ENCODE measurements at places on chromosomes 1 and 21.

DNA sequence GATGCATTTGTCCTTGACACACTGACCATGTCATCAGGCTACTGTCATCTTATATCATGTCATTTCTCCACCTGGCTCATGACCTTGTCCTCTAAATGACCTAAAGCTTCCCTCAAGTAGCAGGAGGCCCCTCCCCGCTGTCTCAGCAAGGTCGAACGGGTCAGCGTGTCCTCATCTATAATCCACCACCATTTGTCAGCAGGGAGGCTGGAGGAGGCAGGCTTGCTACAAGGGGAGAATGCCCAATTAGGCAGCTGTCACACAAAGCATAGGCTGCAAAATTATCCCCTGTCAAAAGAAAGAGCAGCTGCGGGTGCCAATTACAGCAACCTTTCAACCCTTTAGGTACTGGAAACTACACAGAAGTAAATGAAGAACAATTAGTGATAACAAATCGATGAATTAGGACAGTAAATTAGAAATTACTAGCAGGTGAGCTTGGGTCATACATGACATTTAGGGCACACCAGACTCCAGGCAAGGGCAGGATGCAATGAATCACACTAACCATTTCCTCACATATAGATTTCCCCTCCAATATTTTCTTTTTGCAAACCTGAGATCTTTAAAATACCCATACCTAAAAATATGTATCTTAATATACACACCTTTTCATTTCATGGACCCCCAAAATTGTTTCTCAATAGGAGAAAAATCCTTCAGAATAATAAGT, 61.2 kb downstream of the NRIP1 start:
- no peak for DNase-seq

- peak; percentile 55 for DNase-seq
These were observed 19.0 kb upstream of the SUMO3 start for GRCh38 chr21:44836666-44837471.

DNA sequence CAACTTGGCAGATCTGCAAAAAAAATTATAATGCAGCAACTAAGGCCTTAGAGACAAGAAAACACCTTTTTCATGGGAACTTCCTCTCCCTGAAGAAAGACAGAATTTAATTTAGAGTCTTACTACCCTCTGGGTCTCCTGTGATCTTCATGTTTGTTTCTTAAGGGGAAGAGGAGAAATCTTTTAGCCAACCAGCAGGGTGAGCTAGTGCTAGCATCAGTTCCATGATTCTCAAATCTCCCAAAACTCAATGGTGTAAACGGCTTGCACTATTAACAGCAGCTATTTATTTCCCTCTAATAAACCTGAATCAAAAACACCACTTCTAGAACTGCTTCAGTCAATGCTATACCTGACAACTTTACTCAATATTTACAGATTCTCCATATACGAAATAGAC, 3.8 kb downstream of the ZNF644 start:
- DNase-seq, result no peak

DNA sequence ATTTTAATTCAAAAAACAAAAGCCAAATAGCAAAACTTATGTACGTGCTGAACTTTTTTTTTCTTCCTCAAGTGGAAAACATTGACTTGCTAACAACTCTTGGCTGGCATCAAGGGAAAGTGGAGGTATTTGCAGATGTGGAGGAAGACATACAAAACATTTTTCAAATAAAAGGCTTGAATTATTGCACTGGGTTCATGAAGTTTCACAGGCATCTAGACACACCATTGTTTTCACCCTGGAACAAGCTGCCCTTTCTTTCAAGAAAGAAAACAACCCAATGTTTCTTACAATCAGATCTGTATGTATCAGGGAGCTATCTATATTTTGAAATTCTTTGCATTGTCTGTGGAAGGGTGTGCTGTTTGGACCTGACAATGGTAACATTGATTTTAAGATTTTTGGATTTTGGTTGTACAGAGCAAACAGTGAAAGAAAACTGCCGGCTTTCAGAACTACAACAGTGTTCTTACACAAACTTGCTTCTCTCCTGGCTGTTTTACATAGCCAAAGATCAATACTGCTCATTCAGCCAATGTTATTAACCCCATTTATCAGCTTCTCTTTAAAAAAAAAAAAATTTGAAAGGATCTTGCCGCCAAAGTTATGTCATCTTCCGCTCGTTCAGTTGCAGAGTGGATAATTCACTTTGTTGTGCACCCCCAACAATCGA, 187.7 kb upstream of the FOXD3 start:
- DNase-seq, result no peak

GRCh38 chr1:17199267-17200044, 5.5 kb upstream of the PADI1 start:
- DNase-seq, result no peak

DNA sequence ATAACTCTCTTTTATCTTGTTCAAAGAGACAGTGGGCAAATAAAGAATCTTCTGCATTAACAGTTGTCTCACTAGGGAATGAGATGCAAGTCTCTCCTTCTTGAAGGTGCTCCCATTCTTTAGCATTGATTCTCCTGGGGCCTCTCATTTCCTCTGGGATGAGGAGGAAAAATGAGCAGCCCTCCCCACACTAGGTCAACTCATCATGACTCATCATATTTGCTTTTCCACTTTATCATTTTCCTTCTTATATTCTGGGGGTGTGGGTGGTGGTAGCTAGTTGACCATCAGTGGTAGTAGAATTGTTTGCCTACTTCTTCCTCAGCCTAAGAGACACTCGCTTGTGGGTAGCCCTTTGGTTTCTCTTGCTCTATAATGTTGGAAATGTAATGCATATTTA, 182.0 kb upstream of the C1orf87 start:
- DNase-seq, result no peak

DNA sequence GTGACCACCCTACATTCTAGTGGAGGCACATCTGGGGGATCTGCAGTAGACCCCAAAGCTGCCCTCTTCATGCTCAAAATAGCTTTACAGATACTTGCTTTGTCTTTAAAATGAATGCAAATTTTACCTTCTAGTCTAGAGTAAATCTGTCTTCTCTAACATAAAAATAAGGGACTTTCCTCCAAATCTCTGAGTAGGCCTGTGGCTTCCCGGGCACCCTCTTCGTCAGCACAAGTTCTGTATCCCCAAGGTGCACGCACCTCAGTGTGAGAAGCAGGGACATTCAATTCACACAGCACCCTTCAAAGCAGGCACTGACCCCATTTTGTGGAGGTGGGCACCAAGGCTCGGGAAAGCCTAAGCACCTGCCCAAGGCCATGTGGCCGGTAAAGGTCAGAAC, 19.0 kb downstream of the MEF2D start:
- DNase-seq, result no peak

DNA sequence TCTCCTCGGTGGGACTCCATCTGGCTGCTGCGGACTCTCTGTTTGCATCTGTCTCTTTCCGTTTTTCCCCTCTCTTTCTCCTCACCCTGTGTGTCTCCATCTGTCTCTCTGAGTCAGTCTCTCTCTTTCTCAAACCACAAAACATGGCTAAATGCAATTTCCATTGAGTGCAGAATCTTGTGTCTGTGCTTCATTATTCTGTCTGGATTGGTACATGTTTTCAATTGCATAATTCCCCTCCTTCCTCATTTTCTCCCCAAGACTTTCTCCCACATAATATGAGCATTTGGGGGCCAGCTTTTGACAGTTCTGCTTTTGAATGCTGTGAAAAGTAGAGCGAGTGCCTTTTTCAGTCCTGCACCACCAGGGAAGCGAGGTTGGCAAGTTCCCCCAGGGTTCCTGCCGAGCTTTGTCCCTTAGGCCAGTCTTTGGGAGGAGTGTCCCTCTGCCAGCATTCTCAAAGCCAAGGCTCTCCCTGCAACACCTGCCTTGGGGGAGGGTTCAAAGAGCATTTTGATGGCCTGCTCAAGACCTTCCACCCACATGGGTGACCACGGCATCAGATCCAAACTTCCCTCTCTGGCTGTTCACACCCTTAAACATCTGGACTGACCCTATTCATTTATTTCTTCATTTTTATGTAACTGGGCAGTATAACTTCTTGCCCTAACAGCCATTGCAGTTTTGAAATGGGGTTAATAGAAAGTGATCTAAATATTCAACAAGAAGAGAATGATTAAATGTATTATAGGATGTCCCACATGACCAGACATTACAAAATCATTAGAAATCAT, 32.8 kb upstream of the SCMH1 start:
- no peak for DNase-seq

- DNase-seq, result no peak
These were observed 72.0 kb downstream of the SYT6 start for GRCh38 chr1:114081437-114082303.

GRCh38 chr1:151620286-151620685, 8.4 kb downstream of the SNX27 start:
- DNase-seq, result no peak

DNA sequence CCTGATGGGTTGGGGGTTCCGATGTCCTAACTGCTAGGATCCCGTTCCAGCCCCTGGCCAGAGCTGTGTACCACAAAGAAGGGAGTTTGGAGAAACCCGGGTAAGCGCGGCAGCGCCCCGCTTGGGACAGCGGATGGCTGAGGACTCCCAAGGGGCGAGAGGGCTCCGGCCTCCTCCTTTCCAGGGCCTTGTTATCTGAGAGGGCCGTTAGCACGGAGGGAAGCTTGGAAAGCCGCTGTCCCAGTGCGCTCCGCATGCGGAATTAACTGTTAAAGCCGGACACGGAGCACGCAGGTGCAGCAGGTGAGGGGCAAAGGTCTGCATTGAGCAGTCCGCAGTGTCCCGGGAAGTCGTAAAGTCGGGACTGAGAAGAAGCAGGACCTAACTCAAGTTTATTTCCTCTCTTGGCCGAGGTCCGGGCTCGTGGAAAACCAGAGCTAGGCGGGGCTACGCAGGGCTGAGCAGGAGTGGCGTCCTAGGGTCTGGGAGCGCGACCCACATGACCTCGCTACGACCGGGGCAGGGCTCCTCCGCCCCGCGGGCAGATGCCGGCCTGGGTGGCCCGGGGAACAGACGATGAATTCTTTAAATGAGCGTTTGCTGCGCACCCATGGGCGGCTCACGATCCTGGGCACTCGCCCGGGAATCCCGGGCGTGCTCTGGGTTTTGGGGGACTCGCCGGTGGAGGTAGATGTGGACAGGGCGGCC, 4.5 kb downstream of the LHX4 start:
- no peak for DNase-seq

DNA sequence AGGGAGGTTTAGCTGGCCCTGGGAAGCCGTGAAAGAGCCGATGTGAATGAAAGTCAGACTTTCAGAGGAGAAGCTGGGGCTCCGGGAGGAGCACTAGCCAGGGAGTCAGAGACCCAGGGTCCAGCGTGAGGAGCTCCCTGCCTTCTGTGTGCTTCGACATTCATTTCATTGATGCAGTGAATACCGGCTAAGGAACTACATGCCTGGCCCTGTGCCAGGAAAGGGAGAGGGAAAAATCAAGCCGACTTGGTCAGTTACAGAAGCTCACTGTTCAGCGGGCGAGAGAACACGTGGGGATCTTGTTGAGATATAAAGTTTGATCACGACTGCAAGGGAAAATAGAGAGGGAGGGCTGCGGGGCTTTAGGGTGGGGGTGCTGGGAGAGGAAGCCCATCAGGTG, 76.7 kb upstream of the RUNX3 start:
- DNase-seq, result no peak

DNA sequence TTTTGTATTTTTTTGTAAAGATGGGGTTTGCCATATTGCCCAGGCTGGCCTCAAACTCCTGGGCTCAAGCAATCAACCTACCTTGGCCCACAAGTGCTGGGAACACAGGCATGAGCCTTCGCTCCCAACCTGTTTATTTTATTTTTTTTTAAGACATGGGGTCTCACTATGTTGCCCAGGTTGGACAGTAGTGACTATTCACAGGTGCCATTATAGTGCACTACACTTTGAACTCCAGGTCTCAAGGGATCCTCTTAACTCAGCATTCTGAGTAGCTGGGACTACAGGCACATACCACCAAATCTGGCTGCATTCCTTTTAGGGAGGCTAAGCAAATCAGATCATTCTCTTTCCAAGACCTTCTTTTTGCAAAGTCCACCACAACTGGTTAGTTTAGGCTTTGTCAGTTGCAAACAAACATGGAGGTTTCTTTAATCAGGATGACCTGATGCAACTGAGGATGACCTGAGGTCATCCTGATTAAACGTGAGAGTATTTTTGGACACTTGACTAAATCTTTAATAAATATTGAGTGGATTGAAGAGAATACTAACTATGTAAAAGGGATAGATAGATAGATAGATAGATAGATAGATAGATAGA, 30.0 kb upstream of the RALGPS2 start:
- no peak for DNase-seq

GRCh38 chr1:60978421-60979357, 103.7 kb upstream of the NFIA start:
- DNase-seq, result peak; percentile 52

- no peak for DNase-seq
These were observed 250.1 kb downstream of the HMCN1 start for GRCh38 chr1:185984113-185984836.

- DNase-seq, result no peak
These were observed 379.3 kb downstream of the HHIPL2 start for GRCh38 chr1:222168621-222169020.

- DNase-seq, result peak; percentile 35
These were observed 26.2 kb upstream of the SNX27 start for GRCh38 chr1:151585622-151586021.

- no peak for DNase-seq
These were observed 38.4 kb downstream of the ADAMTS1 start for GRCh38 chr21:26806801-26807295.

DNA sequence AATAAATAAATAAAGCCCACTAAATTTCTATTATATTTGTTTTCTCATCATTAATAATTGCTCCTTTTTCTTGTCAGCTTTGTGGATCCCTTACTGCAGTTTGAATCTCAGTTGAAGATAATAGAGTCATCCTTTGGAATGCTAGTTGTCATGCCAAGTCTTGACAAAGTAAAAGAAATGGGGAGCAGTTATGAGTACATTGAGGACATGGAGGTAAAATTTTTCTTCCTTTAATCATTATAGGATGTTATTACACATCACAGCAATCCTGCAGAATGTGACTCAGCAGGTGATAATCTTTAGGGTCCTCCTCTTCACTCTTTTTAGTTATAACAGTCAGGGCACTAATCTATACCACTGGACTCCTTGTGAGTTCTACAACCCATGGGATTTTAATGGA, 24.1 kb downstream of the MROH9 start:
- peak; percentile 13 for DNase-seq

DNA sequence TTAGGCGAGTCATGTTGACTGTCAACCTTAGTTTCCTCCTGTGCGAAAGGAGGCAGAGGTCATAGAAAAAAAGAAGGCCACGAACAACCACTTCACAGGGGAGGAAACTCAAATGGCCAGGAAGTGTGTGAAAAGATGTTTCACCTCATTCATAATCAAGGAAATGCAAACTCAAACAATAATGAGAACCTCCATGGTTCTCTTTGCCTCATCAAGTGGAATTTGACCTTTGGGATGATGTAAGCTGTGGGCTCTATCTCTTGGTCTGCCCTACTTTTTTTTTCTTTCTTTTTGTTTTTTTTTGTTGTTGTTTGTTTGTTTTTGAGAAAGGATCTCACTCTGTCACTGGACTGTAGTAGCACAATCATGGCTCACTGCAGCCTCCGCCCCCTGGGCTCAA, 55.9 kb upstream of the GRHL3 start:
- DNase-seq, result no peak

GRCh38 chr1:38061883-38062328, 15.3 kb upstream of the POU3F1 start:
- DNase-seq, result no peak
